T-helper 1 cell (primary cell): ENCODE measurements at places on chromosomes 6 and 20.
A peak's percentile ranks its signal among the peaks of the same experiment; 100 is the strongest.

DNA sequence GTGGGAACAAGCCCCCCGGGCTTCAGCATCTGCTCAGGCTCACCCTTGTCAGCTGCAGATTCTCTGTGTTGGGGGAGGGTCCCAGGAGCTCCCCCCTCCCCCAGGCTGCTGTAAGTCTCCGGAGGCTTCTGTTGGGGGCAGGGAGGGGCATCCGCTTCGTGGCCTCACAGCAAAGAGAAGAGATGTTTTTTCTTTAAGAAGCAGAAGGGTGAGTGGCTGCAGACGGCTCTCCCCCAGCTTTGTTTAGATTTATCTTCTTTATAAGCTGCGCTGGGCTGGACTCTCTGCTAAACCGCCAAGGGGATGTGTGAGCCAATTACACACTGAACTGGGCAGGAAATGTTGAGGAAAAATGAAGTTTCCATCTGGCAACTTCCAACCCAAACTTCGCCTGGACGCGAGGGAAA is 48.7 kb upstream of the GATA5 start:
- DNase-seq, result no peak

- peak; percentile 25 for DNase-seq
Measured at GRCh38 chr6:142856624-142857232, 88.2 kb downstream of the HIVEP2 start.

GRCh38 chr6:53410508-53411258 is 61.9 kb upstream of the ELOVL5 start:
- DNase-seq, result peak; percentile 46

DNA sequence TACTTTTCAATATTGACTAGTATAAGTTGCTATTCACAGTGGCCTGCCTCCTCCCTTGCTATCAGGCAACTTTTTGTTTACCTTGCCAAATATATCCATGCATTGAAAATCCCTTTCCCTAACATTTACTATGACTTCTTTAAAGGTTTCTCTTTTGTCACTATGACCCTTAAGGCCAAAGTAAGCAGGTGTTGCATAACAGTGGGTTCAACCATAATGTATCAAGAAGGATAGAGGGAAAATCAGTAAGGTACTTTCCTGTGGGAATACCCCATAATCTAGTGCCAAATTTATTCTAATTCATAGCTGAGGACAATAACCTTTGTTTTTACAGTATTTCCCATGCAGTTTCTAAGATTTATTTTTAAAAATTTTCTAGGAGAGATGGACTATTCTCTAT is 527.6 kb downstream of the CDKAL1 start:
- no peak for DNase-seq

DNA sequence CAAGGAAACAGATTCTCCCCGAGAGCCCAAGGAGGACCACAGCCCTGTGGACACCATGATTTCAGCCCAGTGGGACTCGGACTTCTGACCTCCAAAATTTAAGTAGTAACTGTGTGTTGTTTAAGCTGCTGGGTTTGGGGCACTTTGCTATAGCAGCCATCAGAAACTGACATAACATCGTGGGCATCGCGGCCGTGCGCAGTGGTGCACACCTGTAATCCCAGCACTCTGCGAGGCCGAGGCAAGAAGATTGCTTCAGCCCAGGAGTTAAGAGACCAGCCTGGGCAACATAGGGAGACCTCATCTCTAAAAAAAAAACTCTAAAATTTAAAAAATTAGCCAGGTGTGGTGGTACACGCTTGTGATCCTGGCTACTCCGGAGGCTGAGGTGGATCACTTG is 175.8 kb downstream of the PREX1 start:
- DNase-seq, result no peak

DNA sequence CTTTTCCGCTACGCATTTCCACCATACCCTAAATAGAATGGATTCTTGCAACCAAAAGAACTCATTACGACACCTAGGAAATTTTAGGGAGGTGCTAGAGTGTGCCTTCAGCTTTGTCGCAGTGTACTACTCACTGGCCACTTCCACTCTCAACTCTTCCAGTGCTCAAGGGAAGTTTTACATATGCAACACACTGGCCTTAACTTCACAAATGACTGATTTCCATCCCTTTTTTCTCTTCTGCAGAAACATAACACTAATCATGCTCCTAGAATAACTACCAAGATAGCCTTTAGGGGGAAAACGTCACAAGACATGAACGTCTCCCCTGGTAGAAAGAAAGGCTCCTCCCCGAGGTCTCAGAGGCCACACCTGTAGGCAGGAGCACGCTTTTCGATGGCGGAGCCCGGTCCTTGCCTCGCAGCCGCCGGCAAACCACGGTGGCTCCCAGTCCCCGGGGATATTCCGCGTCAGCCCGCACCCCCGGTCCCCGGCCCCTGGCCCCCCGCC is 584 bp downstream of the LYRM4 start:
- peak; percentile 51 for DNase-seq

DNA sequence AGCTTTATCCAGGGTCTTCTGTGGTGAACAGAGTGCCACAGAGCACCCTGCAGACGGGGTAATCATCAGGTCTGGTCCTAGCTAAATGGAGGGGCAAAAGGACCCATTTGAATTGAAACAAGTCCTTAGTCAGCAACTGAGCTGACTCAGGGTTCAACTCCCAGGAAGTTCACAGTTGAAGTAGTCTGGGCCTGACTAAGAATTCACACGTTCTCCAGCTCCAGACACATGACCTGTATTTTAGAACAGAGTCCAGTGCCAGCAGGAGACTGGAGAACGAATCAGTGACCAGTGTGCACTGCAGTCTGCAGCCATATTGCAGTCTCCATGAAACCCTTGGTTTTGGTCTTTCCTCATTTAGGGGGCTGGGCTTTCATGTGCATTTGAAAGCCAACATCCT is 85.2 kb downstream of the ELOVL4 start:
- no peak for DNase-seq

DNA sequence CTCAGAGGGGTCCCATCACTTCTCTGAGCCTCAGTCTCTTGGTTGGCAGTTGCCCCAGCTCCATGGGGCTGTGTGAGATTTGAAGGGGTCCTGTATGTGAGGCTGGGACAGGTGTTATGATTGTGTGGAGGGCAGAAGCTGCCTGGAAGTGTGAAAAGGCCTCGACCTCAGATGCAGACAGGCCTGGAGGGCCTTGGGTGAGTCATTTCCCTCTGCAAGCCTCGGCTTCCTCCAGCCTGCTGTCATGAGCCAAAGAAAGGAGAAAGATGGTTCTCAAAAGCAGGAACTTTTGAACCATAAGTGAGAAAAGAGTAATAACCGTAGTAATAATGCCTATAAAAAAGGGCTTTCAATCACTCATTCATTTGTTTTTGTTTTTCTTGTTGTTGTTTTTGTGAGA is 37.5 kb downstream of the SNAI1 start:
- DNase-seq, result peak; percentile 27

DNA sequence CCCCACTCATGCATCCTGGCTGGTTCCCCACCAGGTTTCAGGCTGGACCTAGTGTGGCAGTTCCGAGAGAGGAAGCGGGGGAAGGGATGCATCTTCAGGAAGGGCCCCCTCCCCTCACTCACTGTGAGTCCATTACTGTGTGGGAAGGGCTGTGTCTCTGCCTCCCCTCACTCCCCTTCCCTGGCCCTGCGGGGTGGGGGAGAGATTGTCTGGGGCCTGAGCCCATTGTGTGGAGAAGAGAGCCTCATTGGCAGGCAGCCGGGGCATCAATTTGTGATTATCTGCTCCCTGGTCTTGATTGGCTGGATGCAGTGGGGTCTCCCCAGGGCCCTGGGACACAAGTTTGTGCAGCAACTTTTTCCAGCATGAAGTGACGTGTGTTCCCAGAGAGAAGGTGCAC is 4.1 kb upstream of the MYT1 start:
- no peak for DNase-seq

DNA sequence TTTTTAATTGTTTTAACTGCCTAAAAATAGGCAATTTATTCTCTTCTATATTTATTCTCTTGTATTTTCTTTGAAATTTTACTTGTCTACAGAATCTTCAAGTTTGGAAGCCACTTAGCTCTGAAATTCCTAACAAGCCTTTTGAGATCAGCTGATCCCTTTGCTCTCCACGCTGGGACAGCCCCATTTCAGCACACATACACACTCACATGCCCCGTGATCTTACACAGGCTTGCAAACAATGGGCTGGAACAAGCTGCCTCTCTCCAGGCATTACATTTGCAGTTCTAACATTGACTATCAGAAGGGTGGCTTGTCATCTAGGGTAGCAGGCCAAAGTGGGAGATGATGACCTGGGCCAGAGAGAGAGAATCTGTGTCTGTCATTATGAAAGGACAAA is 62.1 kb upstream of the RAB32 start:
- DNase-seq, result no peak

DNA sequence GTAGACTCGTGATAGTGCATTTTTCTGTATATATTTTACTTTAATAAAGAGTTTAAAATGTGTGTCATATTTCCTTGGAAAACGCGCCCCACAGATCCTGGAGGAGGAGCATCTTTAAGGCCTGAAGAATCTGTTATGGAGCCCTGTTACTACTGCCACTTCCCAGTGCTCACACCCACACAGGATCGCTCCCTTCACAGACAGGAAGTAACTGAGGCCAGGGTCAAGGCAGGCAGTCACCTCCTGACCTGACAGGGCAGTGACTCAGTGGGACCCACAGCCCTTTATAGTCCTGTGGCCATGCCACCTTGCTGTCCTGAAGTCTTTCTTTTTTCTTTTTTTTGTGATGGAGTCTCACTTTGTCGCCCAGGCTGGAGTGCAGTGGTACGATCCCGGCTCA is 9.0 kb downstream of the RRBP1 start:
- DNase-seq, result no peak

GRCh38 chr6:46760925-46761324 is 14.2 kb downstream of the ANKRD66 start:
- DNase-seq, result no peak

GRCh38 chr6:6635291-6635690 is 46.8 kb downstream of the LY86 start:
- DNase-seq, result no peak

GRCh38 chr6:159279790-159280277 is 110.6 kb downstream of the FNDC1 start:
- no peak for DNase-seq

- DNase-seq, result no peak
Measured at GRCh38 chr6:97703661-97704060, 420.6 kb upstream of the MMS22L start.

- DNase-seq, result no peak
Measured at GRCh38 chr20:2653556-2654383, 1.3 kb downstream of the NOP56 start.

GRCh38 chr6:91366781-91367180 is 779.9 kb upstream of the MAP3K7 start:
- DNase-seq, result no peak

GRCh38 chr6:165662749-165663376 is at the start of gene PDE10A:
Gene PDE10A (minus strand): TSS chr6:165663241. CDS start chr6:165662811, 430 bp downstream.
- DNase-seq, result no peak

GRCh38 chr6:37603284-37603683 is 94.4 kb downstream of the MDGA1 start:
- DNase-seq, result no peak

DNA sequence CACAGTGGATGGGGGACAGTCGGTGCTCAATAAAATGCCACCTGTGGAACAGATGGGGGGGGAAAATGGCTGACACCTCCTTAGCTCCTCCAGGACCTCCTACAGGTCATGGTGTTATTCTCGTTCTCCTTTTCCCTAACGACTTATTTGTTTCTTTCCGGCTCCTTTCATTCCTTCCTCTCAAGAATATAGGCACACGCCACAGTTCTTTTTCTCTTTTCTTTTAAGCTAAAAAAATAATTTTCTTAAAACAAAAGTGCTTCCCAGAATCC is 1.4 kb upstream of the RNASET2 start:
- no peak for DNase-seq

DNA sequence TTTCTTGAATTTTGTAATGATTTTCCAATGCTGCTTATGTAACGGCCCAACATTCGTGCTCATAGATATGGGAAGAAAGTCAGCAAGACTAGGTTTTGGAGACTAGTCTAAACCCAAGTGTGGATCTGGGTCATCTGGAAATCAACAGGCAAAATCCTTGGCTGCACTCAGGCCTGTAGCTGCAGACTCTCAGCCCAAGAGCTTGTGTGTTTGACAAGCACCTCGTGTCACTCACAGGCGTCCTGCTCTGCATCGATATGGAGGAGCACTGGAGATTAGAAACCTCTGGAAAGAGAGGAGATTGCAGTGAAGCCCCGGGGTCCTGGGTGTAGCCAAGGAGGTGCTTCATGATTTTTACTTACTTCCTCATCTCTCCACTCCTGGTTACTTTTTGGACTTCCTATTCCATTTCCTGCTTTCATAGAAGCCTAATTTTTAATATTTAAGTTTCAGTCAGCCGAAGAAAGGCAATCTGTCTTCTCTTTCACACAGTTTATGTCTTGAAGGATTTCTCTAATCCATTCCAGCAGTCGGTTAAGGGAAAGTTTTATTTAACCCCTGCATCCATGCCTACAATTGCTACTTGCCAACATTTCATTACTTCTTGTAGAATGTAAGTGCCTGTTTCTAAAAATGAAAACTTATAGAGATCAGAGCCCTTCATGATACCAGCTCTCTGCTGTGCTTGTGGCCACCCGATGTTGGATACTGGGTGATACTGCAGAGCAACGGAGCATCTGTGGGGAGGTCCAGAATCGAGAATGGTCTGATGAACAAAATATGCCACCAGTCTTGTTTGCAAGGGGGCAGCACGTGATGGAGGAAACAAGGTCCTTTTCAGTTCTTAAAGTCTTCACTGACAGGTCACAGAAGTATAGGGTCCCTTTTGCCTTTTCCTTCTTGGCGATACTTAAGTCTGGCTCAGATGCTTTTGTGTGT is 296.3 kb downstream of the QKI start:
- DNase-seq, result no peak

GRCh38 chr6:39470506-39470905 is 148.0 kb upstream of the KCNK16 start:
- DNase-seq, result no peak

DNA sequence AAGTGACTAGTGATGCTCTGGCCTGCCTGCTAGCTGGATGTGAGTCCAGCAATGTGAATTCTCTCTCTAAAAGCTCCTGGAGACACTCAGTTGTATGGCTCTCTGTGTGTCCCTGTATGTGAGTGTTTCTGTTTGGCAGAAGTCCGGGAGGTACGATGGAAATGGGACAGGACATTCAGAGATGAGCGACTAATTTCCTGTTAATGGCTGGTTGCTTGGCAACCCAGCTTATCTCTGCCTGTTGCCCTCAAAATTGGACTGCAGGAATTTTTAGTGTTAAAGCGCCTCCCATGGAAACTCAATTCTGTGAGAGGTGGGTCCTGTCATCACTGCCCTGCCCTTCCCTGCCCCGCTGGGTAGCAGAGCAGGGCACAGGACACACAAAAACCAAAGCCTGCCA is 136.8 kb upstream of the LRFN2 start:
- DNase-seq, result no peak

GRCh38 chr6:169046483-169047192 is 207.0 kb downstream of the THBS2 start:
- DNase-seq, result no peak

DNA sequence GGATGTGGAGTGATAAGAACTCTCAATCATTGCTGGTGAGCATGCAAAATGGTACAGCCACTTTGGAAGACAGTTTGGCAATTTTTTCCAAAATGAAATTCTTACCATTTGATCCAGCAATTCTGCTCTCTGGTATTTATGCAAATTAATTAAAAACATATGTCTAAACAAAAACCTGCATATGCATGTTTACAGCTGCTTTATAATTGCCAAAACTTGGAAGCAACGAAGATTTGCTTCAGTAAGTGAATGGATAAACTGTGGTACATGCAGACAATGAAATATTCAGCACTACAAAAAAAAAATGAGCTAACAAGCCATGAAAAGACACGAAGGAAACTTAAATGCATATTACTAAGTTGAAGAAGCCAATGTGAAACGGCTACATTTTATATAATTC is 55.5 kb upstream of the SMLR1 start:
- no peak for DNase-seq
